ENCODE measurements at places on chromosomes 4 and X.

DNA sequence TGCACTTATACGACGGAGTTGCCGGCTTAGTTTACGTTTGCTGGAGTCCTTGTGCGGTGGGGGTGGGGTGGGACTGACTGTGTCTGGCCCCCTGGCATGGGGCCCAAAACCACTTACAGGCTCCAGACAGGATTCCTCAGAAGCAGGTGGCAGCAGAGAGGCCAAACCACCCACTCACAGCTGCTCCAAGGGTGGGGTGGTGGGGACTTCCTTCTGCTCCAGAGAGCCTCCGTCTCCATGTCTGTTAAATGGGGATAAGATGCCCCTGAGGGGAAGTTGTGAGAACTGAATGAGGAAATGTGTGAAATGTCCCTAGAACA is 36.7 kb downstream of the PSAPL1 start:
- peak; percentile 93 for DNase-seq

DNA sequence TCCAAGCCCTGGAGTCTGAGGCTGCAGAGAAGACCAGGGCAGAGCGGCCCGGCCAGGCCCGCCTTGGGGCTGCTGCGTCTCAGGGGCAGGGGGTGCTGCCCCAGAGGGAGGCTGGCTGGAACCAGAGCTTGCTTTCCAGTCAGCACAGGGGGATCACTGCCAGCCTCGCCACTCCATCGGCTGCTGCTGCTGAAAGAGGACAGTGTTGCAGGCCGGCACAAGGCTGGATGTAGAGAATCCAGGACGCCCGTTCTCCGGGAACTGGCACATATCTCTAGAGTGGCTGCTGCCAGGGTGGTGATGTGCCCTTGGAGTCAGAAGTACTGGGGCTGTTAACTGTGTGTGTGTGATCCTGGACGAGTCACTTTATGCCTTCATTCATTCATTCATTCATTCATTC is 31.9 kb upstream of the SORCS2 start:
- DNase-seq, result peak; percentile 27

GRCh38 chr4:95181243-95181995 is 367.4 kb downstream of the UNC5C start:
- no peak for DNase-seq

DNA sequence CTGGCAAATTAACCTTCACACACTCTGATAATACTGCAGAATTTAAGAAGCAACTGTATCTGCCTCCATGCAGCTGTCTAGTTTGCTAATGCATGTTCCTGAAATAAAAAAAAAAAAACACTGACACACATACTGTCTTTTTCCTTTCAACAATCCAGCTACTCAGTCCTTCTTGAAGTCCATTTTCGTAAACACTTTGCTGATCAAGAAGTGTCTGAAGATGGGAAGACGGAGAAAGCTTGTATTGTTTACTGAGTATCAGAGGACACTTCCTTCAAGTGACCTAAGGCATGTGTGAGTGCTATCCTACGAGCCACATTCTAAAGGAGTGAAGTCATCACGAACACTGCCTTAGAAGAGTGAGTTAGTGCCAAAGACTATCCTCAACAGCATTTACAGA is 82.6 kb downstream of the LUZP4 start:
- peak; percentile 1 for DNase-seq

- peak; percentile 82 for DNase-seq
Observed at GRCh38 chr4:105471566-105472176, 2.2 kb downstream of the PPA2 start.

DNA sequence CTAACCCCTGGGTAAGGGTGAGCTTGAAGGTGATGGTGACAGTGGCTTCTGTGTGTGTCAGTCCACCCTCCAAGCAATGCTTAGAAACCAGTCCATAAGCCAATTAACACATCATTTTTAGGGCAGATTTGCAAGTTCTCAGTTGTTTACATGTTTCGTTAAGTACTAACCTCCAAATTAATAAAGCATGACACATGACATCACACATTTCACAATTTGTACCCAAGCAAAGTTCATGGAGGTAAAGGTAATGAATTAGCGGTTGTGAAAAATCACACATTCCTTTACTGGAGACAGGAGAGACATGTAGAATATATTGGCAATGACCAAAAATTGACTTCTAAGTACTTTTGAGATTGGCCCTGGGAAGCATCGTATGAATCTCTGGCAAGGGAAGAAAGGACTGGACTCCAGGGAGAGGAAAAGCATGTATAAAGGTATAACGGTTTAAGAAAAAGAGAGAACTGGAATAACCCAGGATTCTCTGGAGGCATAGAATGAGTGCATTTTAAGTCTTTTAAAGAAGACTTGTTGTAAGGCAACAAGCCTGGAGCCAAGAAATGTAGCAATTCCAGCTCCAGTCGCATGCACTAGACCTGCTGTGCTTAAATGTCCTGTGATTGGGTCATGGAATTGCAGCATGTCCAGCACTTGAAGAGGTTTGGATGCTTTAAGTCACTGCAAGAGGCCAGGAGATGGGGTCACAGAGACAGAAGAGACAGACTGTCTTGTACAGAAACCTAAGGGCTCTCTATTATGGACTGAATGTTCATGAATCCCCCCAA is 34.1 kb downstream of the TRIM2 start:
- no peak for DNase-seq

DNA sequence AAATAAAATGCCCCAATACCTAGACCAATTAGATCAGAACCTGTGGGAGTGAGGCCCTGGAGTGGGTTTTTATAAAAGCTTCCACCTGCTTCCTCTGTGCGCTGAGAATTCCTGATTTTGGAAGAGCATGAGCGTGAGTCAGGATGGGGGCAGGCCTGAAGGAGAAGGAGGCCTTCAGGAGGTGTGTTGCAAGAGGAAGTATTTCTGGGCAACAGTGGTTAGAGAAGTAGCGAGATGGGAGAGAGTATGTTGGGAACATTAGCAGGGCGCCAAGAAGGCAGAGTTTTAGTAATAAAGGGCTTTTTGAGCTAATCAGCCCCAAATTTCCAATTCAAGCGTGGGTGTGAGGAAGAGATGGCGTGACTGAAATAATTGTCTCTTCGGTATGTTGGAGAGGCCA is 349.8 kb downstream of the UNC5C start:
- no peak for DNase-seq

DNA sequence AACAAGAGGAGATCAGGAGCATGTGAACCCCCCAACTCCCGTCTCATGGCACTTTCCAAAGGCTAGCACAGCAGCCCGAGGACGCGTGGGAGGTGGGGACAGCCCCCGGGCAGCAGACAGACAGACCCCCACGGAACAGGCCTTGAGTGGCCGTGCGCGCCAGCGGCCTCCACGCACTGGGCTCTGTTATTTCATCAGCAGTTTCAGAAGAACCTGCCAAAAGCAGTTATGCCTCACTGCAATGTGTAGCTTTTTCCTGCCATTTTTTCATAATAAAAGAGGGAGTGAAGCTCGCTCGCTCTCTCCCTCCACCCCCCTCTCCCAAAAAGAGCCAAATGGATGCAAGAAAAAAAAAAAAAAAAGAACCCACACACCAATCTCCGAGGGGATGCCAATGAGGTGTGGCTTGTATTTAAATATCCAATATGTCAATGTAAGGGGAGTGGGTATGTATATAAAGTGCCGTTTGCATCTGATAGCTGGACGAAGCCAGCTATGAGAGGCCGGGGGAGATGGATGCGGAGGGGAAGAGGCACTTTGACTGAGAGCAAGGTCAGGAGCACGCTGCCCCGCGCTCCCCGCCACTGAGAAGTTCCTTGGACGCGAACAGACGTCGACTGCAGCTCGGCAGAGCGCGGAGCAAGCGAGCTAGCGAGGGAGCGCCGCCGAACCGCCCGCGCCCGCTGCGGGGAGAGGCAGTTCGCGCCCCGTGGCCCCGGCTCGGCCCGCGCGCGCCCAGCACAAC is at the start of gene FGF16:
FGF16 (plus strand) TSS at position 482 of the 745 bp plus-strand sequence. CDS start 286 bp downstream, outside the sequence.
- peak; percentile 8 for DNase-seq

DNA sequence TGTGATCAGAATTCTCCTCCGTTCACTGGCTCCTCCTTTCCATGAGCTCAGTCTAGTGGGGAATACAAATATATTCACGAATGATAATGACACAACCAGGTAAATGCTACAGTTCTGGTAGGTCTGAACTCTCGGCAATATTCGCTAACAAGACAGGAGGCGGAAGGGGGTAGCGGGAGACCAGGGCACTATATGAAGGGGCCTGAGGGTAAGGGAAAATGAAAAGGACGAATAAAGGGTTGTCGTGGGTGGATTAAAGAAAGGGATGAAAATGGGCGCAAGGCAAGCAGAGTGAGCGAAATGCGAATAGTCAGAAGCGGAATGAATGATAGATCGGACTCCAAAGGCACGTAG is 743 bp downstream of the NKAP start:
- DNase-seq, result peak; percentile 39

DNA sequence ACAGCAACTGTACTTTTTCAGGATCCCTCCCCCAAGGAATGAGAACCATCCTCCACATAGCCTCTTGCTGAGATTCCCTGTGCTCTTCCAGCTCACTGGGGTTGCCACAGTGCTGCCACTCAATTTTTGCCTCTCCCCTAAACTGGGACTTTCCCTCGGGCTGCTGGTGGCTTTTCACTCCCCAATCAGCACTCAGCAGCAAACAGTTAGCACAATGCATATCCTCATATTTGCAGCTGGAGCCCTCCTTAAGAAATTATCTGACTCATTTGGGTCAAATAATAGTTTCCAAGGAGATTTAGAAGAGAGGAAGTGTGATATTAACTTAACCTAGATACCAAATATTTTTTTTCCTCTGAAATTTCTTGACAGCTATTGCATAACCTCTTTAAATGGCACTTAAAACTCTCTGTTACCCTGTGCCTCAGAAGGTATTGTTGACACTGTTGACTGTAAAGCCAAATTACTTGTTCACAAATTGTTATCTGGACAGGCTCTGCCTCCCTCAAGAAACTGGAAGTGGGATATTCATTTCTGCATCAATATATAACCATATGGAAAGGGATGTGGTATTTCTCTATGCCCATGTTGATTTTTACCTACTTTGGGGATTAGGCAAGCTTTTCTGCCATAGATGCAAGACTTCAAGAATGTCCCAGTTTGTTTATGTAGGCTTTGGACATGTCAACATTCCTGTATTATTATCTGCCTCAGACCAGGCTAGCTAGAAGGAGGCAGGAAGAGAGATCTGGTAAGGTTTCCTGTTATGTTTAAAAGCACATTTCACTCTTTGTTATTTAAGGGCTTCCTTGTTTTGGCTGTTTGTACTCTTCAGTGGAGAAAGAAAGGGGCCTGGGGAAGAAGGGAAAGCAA is 58.0 kb downstream of the SEPTIN11 start:
- DNase-seq, result no peak

DNA sequence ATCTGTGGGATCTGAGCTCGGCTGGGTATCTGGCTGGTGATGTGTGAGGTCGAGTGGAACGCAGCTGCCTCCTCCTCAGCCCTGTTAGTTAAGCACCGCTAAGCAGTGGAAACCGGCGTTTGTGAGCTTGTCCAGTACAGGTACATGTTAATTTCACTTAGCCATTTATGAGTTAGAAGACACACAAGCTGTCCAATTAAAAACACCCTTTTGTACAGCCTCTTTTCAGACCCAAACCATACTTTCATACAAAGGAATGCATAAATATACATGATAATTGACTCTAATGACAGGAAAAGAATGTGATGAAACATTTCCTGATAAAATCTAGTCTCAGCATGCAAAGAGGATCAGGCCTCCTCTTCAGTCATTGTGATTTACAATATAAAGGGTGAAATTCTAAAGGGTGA is 163.6 kb upstream of the FAT1 start:
- DNase-seq, result no peak

- DNase-seq, result no peak
Observed at GRCh38 chr4:86547140-86547539, 47.0 kb upstream of the PTPN13 start.

DNA sequence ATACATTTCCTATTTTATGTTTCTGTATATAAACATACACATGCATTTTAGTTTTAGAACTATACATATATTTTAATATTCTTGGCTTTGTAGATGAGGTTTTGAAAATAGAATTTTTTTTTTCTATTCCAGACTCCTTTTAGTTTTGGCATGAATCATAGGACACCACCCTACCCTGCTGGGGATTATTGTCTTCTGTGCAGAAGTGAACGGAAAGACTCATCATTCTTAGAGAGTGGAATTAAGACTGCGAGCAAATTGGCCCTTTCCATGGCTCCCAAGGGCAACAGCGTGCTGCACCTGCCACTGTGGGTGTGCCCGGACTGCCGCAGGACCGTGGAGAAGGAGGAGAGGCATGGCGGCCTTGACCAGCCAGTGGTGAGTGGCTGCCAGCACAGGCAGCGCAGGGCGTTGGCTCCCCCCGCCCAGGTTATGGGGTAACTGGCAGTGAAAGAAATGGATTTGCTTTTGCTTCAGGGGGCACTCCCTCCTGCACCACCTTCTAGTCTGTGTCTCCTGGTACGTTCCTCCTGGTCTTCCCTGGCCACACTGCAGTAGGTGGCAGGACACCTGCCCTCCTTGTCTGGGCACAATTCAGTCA is 59.6 kb downstream of the FAM193A start:
- DNase-seq, result no peak

DNA sequence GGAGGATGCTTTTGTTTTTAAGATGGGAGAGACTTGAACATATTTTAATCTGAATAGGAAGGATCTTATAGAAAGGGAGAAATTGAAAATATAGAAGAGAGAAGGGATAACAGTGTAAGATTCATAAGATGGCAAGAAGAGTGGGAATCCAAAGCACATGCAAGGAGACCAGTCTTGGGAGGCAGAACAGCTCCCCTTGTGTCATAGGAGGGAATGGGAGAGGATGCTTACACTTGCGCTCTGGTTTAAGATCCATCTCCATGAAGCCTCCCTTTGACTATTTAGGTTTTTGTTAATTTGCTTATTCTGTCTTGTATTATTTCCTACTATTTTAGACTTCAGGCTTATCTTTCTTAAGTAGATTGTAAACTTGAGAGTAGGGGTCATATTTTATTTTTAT is 42.7 kb downstream of the KIF4A start:
- peak; percentile 3 for DNase-seq

GRCh38 chrX:100408713-100409609 is 1.1 kb downstream of the PCDH19 start:
- peak; percentile 45 for DNase-seq

DNA sequence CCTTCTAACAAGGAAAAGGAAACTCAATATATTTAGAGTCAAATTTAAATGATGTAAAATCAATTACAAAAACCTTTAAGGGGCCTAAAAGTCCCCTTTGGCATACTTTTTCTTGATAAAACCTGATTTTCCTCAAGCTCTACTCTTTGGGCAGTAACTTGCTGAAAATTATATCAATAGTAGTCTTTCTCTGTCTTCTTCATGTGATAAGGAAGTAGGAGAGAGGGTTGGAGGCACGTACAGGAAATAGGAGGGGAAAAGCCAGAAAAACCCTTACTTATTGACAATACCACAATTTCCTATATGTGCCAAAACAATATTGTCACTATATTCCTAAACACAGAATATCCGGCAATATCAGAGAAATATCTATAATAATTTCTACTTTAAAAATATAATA is 9.6 kb downstream of the RHOH start:
- DNase-seq, result no peak

GRCh38 chr4:22593933-22594332 is 78.1 kb upstream of the ADGRA3 start:
- no peak for DNase-seq

GRCh38 chr4:184250795-184251669 is 33.4 kb upstream of the ENPP6 start:
- peak; percentile 82 for DNase-seq
